ENCODE measurements at places on chromosomes 5 and 9.
A peak's percentile ranks its signal among the peaks of the same experiment; 100 is the strongest.

DNA sequence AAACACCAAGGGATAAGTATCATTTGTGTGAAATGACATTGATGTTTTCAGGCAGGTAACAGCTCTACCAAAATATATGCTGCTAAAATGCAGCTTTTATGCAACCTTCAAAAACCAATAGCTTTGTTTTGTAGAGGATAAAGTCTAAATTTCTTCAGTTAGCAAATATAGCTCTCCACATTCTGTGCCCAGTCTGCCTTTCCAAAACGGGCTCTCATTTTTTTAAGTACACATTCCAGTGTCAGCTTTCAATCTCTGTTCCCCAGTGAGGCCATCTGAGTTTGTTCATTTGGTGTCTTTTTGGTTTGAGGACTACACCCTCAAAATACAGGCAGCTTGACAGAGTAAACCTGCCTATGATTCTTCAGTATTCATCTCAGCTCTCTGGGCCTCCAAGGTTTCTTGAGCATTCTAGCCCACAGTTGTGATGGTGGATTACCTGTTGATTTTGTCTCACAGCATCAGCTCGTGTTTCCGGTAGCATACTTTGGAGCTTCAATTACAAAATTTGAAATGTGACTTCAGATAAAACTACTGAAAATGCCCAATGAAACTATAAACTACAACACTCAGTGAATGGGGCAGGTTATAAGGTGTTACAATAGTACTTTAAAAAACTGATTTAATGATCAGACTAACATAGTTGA is 55.7 kb downstream of the NR3C1 start:
- no peak for DNase-seq

- DNase-seq: no peak
Observed at GRCh38 chr5:37838152-37838932, 1.5 kb downstream of the GDNF start.

DNA sequence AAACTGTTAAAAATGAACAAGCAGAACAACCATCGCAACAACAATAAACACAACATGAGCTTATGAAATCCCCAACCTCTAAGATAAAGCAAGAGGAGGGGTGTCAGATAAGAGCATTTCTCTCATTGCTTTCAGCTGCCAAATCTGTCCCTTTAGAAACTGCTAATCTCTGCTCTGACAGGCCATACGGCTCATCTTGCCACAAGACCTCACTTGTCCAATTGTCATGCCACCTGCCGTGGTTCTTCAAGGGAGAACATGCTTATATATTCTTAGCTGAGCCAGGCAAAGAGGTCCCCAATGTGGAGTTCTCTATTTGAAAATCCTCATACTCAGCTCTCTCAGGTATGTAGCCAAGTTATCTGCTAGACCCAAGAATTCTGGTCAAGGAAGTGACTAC is 405.0 kb upstream of the TNC start:
- no peak for DNase-seq

- no peak for DNase-seq
Observed at GRCh38 chr5:10329820-10330481, 22.2 kb upstream of the CMBL start.

DNA sequence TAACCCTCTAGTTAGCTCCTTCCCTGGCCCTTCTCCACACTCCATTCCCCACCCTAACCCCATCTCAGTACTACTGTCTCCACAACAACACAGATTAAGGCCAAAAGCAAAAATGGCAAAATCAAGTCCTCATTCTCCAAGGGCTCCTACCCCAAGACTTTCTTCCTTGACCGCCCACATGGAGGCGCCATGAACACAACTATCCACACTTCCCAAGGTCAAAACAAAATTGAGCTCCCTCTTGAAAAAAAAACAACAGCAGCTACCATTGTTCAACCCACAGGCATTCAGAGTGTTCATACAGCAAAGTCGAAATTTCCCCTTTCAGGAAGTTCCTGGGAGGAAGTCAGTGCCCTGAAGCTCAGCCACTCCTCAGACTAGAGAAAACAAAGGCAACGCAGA is 54.4 kb downstream of the GNAQ start:
- DNase-seq: no peak

GRCh38 chr5:74393943-74394342 is 246.6 kb downstream of the ENC1 start:
- DNase-seq: no peak

GRCh38 chr5:153187503-153187902 is 303.0 kb upstream of the GRIA1 start:
- no peak for DNase-seq

DNA sequence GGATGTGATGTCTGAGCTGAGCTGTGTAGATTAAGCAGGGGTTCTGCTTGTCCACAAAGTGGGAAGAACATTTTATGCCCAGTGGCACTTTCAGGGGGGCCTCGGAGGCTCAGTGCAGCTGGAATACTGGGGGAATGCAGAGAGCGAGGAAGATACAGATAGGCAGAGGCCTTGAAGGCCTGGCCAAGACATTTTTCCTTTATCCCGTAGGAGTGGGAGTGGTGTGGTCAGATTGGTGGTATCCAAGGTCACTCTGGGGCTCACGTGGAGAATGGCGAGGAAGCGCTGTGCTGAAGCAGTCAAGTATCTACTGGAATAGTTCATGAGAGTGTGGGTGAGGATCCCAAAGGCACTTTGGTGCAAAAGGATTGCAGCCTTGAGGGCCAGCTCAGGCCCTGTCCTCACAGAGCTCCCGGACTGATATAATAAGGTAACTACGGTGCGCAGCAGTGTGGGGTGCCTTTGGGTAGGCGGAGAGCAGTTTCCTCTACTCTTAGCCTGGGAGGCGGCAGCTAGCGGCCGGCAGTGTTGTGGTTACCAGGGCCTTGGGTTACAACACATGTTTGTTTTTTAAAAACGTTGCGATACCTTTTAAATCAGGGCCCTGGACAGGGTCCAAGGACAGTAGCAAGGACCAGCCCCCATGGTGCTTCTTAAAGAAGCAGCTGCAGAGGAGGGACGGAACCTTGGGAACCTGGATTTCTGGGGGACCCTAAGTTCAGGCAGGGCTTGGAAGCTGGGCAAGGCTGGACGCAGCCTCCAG is 10.8 kb upstream of the CCDC69 start:
- no peak for DNase-seq

DNA sequence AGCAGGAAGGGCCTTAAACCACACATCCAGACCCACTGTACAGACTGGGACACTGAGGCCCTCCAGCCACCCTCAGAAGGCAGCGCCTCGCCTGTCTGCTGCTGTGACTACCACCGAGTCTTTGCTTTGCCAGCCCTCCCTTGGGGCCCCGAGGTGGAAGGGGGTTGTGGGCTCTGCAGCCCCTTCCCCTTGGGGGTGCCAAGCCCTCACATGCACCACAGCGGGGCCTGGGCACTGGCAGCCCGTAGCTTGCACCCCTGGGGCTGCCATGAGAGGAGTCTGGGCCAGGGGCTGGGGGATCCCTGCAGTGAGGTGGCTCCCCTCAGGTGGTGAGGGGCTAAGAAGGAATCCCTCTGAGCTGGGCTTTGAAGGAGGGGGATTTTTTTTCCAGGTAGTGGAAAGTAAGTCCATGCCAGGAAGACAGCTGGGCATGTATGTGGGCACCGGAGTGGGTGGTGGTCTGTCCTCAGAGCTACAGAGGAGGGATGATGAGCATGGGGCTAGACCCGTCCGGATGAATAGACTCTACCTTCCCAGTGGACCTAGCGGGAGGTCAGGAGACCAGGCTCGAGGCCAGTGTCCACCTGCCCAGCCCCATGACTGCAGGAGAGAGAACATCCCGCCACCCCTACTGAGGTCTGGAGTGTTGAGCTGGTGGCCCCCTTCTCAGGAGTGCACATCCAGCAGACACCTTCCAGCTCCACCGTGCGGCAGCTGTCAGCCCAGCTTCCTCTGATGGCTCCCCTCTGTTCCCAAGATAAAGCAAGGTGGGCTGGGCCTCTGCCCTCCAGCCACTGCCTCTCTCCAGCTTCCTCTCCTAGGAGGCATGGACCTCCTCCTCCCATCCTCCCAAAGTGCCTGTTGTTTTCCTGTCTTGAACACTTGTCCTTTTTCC is 15.9 kb downstream of the FLT4 start:
- peak; percentile 63 for DNase-seq

GRCh38 chr5:61215996-61216395 is 53.7 kb upstream of the SMIM15 start:
- no peak for DNase-seq

- DNase-seq: no peak
Observed at GRCh38 chr5:16489322-16489791, 23.8 kb upstream of the ZNF622 start.

- no peak for DNase-seq
Observed at GRCh38 chr5:178589180-178590140, 733 bp downstream of the COL23A1 start.

GRCh38 chr9:127828262-127829031 is 25.8 kb downstream of the FPGS start:
- no peak for DNase-seq

DNA sequence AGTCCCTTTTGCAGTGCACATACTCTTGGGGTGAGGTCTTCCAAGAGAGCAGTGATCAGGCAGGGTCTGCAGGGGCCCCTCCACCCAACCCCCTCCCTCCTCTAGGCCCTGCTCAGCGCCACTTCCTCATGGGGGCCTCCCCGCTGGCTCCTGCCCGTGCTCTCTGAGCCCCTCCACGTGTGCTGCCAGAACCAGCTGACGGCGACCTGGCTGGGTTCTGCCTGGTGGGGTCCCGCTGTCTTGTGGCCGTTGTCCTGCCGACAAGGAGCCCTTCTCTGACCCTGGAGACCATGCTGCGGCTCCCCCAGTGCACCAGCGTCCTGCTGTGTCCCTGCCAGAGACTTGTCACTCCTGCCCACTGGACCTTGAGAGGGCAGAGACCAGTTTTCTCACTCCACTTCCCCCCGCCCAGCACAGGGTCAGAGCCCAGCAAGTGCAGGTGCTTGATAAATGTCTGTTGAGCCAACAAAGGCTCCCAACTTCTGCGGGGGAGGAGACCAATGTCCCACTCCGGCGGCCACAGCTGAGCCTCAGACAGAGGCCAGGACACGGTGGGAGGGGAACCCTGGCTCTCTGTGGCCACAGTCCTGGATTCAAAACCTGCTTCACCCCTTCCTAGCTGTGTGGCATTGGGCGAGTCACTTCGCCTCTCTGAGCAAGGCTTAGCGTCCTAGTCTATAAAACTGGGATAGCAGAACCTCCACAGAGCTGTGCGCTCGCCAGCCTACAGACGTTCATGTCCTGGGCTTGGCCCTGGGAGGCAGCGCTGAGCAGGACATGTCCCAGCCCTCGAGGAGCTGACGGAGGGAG is 24.8 kb downstream of the SARDH start:
- peak; percentile 47 for DNase-seq

DNA sequence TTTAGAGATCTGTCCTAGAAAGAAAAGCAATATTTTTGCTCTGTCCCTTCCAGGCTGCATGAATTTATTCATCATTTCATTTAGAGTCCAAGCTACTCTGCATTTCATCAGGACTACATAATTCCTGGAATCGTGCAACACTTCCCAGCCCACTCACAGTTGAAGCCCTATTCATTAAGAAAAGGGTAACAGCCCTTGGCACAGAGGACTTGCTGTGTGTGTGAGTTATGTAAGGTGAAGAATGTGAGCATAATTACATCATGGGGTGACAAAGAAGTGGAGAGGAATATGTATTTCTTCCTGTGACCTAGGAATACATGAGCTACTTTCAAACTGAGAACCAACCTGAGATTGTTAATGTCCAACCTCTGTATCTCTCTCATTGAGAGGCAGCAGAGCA is 317.4 kb downstream of the ARHGEF28 start:
- DNase-seq: no peak

GRCh38 chr9:99822109-99822805 is 572 bp downstream of the NR4A3 start:
- no peak for DNase-seq

- no peak for DNase-seq
Observed at GRCh38 chr9:126379661-126380360, 53.2 kb downstream of the MVB12B start.

DNA sequence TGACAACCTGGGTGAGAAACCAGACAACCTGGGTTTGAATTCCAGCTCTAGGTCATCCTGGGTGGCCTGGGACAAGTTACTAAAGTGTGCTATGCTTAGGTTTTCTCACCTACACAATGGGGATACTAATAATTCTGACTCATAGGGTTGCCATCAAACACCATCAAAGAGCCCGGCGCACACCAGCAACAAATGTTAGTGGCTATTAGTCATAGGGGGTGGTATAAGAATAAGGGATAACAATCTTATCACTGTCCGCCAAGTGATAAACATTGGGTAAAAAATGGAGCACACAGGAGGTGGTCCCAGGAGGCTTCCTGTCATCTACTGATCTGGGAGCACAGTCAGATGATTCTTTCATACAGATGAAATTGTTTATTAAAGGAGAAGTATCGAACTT is 61.4 kb upstream of the AFAP1L1 start:
- no peak for DNase-seq

- no peak for DNase-seq
Observed at GRCh38 chr5:79850316-79850822, 140.7 kb downstream of the MTX3 start.

DNA sequence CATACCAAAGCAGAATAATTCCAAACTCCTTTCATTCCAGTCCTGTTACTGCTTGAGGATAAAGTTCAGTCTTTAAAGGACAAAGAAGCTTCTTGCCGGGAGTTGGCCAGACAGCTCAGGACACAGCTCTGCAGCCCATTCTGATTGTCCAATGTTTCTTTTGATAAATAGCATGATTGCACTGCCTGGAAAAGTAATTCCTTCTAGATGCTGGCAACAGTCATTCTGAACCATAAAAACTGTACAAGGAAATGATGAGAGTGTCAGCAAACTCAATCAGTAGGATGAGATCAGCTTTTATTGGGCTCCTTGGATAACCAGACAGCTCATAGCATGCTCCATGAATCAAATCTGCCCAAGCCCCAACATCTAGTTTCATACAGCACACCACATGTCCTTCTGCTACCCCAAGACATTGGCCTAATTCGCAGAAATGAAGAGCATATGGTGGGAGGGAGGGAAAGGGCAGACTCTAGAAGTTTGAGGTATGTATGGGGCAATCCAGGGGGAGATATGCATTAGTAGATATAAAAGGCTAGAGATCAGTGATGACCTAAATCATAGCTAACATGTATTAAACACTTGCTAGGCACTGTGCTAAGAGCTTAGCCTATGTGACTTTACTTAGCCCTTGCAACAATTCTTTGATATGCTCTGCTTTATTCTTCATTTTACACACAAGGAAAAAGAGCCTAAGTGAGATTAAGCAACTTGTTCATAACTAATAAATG is 219.9 kb upstream of the NREP start:
- DNase-seq: no peak

DNA sequence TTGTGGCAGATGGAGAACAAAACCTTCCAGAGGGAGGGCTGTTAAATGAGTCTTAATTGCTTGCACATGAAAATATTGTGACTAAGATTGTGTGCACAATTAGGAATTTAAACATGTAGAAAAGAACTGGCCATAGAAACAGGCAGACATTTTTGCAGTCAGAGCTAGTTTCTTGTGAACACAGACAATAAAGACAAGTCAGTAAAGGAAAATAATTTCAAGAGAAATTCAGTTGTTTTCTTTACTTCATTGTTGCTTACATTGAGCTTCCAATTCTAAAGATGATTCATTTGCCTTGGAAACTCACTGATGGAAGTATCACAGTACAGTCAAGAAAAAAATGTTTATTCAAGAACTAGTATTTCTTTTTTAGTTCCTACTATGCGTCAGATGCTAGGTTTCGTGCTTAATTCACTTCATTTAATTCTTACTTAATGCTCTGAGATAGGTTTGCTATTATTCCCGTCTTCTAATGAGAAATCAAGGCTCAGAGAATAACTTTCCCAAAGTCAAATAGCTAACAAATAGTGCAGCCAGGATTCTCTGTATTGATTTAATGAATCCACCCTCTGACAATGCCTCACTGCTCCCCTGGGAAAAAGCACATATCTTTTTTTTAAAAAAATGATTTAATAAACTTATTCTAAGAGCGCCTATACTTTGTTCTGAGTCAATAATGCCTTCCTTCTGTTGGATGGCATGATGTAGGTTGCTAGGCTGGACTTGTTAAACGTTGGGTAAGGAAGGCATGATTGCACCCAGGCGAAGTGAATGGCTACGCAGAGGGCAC is 581.4 kb downstream of the RAB3C start:
- DNase-seq: no peak
